DMS53 (cell line): ENCODE measurements at places on chromosomes 4 and X.

DNA sequence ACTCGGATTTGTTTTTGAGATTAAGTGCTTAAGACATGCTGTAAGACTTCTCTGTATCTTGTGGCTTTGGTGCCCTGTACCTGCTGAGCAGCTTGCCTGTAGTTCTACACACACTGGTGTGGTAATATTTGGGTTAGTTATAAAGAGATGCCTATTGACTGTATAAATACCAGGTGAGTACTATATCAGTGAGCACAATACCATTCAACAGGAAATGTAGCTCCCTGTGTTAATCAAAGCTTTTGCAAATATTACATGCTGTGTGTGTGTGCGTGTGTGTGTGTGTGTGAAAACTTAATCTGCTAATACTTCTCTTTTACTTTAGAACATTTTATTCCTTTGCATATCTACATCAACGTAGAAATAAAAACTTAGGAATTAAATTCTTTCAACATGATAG is 30.1 kb downstream of the MYOZ2 start:
- DNase-seq, result peak; percentile 6

DNA sequence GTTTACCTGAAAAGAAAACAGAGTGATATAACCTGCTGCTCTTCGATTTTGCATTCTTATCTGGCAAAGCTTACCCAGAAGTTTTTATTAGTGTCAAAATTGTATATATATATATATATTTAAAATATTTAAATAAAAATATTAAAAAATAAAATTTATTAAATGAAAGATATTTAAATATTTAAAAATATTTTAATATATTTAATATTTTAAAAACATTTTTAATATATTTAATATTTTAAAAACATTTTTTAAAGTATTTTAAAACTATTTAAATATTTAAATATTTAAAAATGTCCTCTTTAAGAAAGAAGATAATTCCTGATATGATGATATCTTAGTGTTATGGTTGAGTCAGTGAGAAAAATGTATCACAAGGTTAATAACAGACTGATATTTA is 317.2 kb downstream of the EPHA5 start:
- no peak for DNase-seq

- no peak for DNase-seq
Measured at GRCh38 chr4:27387711-27388110, 527.1 kb downstream of the STIM2 start.

GRCh38 chr4:96009427-96010119 is 169.7 kb downstream of the PDHA2 start:
- no peak for DNase-seq

DNA sequence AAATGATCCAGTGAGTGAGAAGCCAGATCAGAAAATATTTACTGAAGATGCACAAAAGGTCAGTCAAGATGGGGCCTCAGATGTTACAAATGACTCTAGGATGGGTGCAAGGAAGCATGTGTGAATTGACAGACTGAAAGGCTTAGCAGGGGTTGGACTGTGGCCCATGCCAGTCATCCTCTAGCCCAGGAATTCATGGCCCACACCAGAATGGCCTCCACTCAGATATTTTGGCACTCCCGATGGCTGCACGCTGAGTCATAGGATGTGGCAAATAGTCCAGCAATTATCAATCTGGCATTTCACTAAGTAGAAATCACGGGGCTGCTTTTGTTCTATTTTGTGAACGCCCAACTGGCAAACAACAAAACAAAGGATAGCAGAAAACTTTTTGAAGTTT is 406.5 kb downstream of the IQCM start:
- DNase-seq, result no peak

- no peak for DNase-seq
Measured at GRCh38 chrX:110748256-110748806, 47.3 kb downstream of the CHRDL1 start.

GRCh38 chr4:37528166-37528885 is 157.8 kb downstream of the RELL1 start:
- peak; percentile 26 for DNase-seq

DNA sequence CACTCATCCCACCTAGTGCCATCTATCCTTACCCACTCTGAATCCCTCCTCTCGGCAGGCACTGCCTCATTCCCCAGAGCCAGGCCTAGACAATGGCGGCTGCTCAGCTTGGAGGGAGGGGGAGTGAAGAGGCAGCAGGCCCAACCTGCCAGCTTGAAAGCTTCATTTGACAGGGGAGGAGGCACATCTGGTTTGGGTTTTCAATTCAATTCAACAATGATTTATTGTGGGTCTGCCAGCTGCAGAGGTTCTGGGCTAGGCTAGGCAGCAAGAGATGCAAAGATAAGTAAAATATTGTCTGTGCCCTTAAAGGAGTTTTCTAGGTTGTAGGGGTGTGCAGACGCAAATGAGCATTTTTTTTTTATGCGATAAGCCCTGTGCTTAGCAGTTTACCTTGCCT is 58.5 kb downstream of the RTL9 start:
- DNase-seq, result no peak

DNA sequence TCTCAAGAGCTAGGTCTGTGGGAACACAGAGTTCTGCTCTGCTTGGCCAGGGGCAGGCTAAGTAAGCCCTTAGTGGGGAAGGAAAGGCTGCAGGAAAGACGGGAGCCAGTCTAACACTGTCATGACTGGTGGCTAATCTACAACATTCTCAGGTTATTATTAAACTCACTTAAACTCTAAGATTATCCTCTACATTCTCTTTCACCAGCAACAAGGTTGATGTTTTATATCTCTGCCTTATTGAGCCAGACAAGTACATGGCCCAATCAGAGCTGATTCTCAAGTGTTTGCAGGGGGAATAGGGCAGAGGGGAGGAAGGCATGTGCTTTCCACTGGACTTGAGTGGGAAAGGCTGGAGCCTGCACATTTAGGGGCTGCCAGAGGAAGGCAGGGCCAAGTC is 50.9 kb upstream of the FAM241A start:
- DNase-seq, result no peak

DNA sequence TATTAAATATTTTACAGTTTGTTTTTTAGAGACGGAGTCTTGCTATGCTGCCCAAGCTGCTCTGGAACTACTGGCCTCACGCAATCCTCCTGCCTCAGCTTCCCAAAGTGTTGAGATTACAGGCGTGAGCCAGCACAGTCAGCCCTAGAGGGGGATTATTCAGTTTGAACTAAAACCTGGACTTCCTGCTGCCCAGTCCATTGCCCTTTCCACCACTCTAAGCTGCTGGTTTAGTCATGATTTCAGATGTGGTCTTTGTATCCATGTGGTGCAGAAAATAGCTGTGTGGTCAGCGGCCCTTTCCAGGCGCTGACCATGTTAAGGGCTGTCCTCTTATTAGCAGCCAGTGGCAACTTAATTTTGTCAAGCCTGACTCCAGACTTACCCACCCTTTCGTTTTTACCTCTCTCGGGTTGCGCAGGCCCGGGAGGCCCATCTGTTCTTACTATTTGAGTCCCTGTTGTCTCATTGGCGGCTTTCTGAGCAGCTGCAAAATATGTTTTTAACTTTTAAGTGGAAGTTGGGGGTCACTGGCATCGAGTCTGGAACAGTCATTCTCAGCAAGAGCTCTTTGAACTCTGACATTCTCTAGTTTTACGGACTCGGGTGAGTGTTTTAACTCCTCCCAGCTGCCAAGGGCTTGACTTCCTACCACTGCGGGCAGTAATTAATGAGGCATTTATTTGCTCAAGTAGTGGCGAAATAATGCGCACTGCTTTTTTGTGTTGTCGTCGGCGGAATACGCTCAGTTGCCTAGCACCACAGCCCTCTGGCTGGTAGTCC is 773 bp upstream of the VMA21 start:
- peak; percentile 89 for DNase-seq

DNA sequence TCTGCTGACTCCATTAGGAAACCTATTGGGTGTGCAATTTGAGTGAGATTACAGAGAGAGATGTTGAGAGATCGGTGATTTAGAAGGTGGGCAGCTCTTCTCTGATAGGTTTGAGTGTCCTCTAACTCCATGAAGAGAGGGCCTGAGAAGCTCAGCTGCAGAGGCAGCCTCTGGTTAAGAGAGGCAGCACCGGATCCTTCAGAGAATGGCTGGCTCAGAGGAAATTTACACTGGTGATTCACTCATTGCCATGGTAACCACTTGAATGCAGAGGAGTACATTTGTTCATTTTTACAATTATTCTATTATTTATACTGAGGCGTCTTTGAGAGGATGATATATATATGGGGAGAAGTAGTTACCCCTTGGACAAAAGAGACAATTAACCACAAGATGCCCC is 171.7 kb downstream of the PDGFRA start:
- DNase-seq, result peak; percentile 91

DNA sequence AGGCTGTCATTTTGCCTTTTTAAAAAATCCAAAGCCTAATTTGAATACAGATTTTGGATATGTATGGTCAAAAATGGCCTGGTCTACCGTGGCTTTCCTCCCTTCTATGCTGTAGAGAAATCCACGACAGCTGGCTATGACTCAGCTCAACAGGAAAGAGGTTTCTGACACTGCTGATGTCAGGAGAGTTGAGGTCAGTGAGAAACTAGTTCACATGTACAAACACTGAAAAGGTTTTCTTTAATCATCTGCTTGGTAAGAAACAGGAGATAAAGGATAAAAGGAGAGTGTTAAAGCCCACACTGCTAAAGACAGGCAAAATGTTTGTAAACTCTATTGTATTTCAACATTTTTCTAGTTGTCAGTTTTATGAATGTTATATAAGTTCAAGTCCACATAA is 113.9 kb downstream of the NYX start:
- peak; percentile 87 for DNase-seq

- DNase-seq, result no peak
Measured at GRCh38 chr4:89752932-89753598, 83.9 kb downstream of the SNCA start.

GRCh38 chr4:7138223-7139166 is 53.8 kb upstream of the SORCS2 start:
- no peak for DNase-seq

GRCh38 chr4:145195167-145195952 is 15.0 kb upstream of the OTUD4 start:
- no peak for DNase-seq

DNA sequence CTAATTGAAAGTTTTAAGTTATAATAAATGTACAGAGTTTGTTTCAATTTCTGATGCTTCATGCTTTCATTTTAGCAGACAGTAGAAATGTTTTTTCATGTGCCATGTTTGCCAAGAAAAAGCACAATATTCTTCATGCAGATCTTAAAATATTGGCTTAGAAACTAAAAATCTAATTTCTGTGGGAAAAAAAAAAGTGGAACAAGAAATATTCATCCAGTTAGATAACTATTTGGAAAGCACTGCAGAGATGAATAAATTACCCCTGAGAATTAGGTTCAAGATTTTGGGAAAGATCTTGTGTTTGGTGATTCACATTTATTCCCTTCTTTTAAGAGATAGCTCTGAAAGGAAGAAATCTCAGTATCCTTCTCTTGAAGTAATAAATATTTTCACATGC is 912.5 kb downstream of the C4orf33 start:
- DNase-seq, result no peak

GRCh38 chr4:38162240-38162784 is 202.1 kb downstream of the PTTG2 start:
- DNase-seq, result peak; percentile 89

GRCh38 chr4:38762560-38762959 is 20.2 kb downstream of the TLR10 start:
- no peak for DNase-seq

DNA sequence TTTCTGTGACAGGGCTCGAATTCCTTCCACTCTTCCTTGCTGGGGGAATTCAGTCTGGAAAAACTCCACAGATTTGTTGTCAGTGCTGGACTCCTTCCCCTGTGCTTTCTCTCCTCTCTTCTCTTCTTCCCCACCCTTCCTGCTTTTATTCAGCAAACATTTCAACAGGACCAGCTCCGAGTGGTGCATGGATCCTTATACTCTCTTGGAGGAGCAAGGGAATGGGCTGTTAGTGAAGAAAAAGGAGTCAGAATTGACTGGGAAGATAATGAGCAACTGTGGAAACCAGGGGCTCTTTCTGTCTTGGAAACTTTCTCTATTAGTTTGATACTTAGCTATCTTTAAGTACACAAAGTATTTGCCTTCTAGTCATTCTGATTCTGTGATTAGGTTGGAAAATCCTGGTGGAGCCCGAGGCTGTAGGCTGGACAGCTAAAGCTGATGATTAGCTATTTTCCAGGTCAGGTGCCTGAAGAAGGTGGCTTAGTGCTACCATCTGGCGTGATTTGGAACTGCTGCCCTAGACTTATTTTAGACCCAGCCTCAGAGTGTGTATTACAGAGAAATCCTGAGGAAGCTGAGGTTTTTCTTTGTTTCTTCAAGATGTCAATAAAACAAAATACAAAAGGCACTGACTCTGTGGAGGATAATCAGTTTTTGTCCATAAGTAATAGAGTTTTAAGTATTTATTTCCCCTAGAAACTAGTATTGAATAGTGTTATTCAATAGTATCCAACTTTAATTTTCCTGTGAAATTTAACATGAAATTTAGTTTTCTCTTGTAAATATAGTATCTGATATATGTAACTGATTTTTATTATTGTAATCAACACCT is 38.4 kb downstream of the NAP1L5 start:
- DNase-seq, result peak; percentile 72

DNA sequence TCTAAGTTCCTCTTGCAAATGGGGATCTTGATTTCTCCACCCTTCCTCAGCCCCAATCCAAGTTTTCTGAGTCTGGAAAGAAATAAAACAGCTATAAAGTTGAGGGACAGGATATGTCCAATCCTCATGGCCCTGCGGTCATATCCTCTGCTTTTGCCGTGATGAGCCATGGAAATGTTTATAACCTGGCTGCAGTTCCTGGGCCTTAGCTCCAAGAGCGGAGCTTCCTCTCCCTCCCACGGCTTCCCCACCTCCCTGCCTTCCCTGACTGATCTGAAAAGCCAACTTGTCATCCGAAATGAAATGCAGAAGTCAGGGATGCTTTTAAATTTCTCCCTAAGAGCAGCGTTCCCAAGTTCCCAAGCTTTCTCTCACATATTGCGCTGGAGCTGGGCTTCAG is 221.5 kb upstream of the SFRP2 start:
- DNase-seq, result no peak

GRCh38 chrX:82208975-82209374 is 1007.1 kb downstream of the SH3BGRL start:
- no peak for DNase-seq

DNA sequence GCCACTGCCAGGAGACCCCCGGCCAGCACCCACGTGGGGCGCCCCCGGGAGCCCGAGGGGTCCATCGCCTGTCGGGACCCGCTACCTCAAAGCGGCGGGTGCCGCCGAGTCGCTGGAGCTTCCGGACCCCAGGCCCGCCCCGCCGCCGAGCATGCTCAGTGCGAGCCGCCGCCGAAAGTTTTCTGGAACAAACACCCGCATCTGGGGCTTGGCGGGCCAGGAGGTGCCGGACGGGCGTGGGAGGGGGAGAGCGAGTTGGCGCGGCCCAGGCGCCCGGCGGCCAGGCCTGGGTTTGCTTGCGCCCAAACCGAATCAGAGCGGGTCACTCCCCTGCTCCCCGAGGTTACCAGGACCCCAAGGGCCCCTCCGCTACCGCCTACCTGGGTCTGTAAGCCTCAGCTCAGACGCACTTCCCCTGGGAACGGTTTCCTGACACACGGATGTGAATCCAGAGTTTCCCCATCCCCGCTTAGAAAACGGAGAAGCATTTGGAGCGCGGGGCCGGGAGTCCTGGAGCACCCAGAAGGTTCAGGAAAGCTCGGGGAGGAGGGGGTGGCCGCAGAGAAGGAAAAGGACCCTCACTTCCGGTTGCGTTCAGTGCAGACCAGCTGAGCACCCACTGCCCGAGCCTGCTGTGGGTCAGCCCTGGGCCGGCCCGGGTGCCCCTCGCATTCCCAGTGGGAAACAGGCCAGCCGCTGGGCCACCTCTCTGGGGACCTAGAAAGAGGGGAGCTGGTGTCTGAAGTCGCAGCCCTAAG is at the start of gene EVC2:
Gene EVC2 (minus strand): TSS at position 111 of the 758 bp plus-strand sequence. CDS start 46 bp downstream, at position 65.
- DNase-seq, result peak; percentile 82

GRCh38 chr4:2931512-2932301 is 31.5 kb downstream of the NOP14 start:
- DNase-seq, result no peak
